ENCODE measurements at places on chromosomes 5 and 9.

DNA sequence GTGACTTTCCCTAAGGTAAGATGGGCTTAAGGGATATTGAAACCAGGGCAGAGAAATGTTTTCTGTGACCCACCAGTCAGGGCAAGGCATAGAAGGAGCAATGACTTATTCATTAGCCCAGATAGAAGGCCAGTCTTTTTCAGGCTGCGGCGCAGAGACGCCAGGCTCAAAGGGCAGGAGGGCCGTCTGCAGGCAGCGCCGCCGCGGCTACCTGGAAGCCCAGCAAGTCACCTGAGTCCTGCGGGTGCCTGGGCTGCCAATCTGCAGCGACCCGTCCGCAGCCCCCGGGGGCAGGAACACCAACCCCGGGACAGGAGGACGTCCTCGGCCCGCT is 322 bp upstream of the SH3GL2 start:
- no peaks in the 10 kb centered on the region for H3K4me1 ChIP-seq
- no peak overlapping the region for H3K27ac ChIP-seq
- peak overlapping the region; percentile 26 for H3K4me3 ChIP-seq
- no peaks in the 10 kb centered on the region for H3K36me3 ChIP-seq

- H3K4me3 ChIP-seq: no peak overlapping the region
- H3K27me3 ChIP-seq: no peaks in the 10 kb centered on the region
- no peaks in the 10 kb centered on the region for H3K4me1 ChIP-seq
- no peak overlapping the region for H3K27ac ChIP-seq
- DNase-seq: no peak
These were observed 243.1 kb downstream of the FBXO4 start for GRCh38 chr5:42168091-42168670.

- H3K27me3 ChIP-seq: no peaks in the 10 kb centered on the region
- H3K27ac ChIP-seq: no peak overlapping the region
- H3K4me1 ChIP-seq: no peaks in the 10 kb centered on the region
- no peak for DNase-seq
- H3K4me3 ChIP-seq: no peak overlapping the region
These were observed 1247.4 kb downstream of the EFNA5 start for GRCh38 chr5:106423109-106423897.

GRCh38 chr5:172939071-172939470 is 20.2 kb upstream of the RPL26L1 start:
- H3K27ac ChIP-seq: no peak overlapping the region
- no peaks in the 10 kb centered on the region for H3K4me1 ChIP-seq
- DNase-seq: no peak
- no peaks in the 10 kb centered on the region for H3K36me3 ChIP-seq
- no peaks in the 10 kb centered on the region for H3K27me3 ChIP-seq

DNA sequence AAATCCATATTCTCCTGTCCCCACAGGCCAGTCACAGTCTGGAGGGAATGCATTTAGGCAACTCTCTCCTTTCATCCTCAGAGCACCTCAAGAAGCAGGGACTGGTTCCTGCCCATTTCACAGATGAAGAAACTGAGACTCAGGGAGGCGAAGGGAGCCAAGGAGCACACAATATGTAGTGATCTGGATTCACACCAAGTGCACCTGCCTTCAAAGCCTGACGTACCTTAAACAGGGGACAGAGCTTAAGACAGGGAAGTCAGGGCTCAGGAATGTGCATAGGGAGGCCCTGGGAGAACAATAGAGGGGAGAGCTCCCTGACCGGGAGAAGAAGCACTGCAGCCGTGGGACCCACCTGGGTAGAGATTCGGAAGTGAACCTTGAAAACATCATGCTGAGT is 83.0 kb downstream of the GABBR2 start:
- H3K36me3 ChIP-seq: no peaks in the 10 kb centered on the region
- H3K4me3 ChIP-seq: no peak overlapping the region
- DNase-seq: no peak
- peaks cover 15% of the 10 kb centered on the region for H3K27me3 ChIP-seq
- no peaks in the 10 kb centered on the region for H3K4me1 ChIP-seq

- H3K4me1 ChIP-seq: no peaks in the 10 kb centered on the region
- H3K27ac ChIP-seq: no peak overlapping the region
- no peaks in the 10 kb centered on the region for H3K36me3 ChIP-seq
- no peaks in the 10 kb centered on the region for H3K27me3 ChIP-seq
- no peak overlapping the region for H3K4me3 ChIP-seq
- DNase-seq: no peak
These were observed 19.7 kb upstream of the ARHGEF28 start for GRCh38 chr5:73606206-73606753.

- no peak for DNase-seq
- no peak overlapping the region for H3K27ac ChIP-seq
- no peaks in the 10 kb centered on the region for H3K27me3 ChIP-seq
- H3K36me3 ChIP-seq: no peaks in the 10 kb centered on the region
These were observed 90.3 kb upstream of the GCNT4 start for GRCh38 chr5:75142566-75143136.

GRCh38 chr5:161442471-161442870 is 104.1 kb downstream of the GABRB2 start:
- H3K27me3 ChIP-seq: no peaks in the 10 kb centered on the region
- H3K4me3 ChIP-seq: no peak overlapping the region
- no peaks in the 10 kb centered on the region for H3K36me3 ChIP-seq
- no peak for DNase-seq

DNA sequence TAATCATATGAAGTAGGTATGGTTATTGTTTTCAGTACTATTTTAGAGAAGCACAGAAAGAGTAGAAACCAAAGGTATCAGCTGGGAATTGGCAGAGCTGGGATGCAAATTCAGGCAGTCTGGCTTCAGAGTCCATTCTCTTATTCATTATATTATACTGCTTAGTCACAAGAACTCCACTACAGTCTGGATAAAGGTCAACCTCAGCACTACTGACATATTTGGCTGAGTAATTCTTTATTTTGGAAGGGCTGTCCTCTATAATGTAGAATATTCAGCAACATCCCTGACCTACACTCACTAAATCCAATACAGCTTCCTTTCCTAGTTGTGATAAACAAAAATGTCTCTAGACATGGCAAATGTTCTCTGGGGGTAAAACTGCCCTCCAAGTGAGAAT is 37.6 kb downstream of the PTGER4 start:
- H3K27ac ChIP-seq: no peak overlapping the region
- no peak overlapping the region for H3K4me3 ChIP-seq
- DNase-seq: no peak

- no peak overlapping the region for H3K4me3 ChIP-seq
- no peak overlapping the region for H3K27ac ChIP-seq
- DNase-seq: no peak
These were observed 74.6 kb downstream of the FOXD1 start for GRCh38 chr5:73373814-73374510.

DNA sequence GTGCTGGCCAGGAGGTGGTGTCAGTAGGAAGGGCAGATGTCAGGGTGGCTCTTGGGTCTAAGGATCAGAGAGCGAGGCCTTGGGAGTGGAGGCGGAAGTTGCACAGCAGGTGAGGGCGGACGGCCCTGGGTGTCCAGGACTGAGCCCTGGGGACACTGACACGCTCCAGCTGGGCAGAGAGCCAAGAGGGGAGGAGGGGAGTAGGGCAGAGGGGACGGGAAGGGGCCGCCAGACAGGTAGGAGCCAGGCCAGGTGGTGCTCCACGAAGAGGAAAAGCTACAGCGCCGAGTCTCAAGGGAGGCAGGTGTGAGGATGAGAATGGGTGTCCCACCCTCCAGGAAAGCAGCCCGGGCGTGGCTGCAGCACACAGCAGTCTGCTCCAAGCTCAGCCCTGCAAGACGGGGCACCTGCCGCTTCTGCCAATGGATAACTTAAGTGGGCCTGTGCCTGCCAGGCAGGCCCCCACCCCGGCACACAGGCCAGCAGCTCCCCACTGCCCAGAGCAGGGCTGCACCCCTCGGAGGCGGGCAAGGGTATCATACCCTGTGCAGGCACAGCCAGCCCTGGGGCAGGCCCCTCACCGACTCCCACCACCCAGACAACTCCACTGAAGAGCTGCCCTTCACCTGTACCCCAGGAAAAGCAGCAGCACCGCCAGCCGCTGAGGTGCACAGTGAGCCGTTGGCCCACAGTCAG is 4.9 kb downstream of the TPRN start:
- H3K36me3 ChIP-seq: no peaks in the 10 kb centered on the region
- peak overlapping the region; percentile 58 for H3K27ac ChIP-seq
- H3K4me1 ChIP-seq: peaks cover 44% of the 10 kb centered on the region
- no peaks in the 10 kb centered on the region for H3K27me3 ChIP-seq

DNA sequence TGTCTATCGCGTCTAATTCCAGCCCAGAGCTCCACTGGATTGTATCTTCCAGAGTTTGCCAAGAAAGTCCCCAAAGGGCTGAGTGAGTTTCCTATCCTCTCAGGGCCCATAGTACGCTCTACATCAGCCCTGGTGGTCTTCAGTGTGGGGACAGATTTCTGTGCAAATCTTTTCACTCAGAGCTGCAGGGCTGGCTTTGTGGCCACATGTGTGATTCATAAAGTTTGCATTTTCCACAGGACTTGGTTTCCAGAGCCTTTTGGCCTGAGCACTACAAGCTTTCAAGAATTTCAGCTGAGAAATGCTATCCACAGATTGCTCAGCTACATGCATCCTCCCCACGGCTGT is 76.7 kb upstream of the CXCL14 start:
- peak overlapping the region; percentile 15 for H3K27ac ChIP-seq
- H3K4me1 ChIP-seq: peaks cover 14% of the 10 kb centered on the region
- no peaks in the 10 kb centered on the region for H3K36me3 ChIP-seq

DNA sequence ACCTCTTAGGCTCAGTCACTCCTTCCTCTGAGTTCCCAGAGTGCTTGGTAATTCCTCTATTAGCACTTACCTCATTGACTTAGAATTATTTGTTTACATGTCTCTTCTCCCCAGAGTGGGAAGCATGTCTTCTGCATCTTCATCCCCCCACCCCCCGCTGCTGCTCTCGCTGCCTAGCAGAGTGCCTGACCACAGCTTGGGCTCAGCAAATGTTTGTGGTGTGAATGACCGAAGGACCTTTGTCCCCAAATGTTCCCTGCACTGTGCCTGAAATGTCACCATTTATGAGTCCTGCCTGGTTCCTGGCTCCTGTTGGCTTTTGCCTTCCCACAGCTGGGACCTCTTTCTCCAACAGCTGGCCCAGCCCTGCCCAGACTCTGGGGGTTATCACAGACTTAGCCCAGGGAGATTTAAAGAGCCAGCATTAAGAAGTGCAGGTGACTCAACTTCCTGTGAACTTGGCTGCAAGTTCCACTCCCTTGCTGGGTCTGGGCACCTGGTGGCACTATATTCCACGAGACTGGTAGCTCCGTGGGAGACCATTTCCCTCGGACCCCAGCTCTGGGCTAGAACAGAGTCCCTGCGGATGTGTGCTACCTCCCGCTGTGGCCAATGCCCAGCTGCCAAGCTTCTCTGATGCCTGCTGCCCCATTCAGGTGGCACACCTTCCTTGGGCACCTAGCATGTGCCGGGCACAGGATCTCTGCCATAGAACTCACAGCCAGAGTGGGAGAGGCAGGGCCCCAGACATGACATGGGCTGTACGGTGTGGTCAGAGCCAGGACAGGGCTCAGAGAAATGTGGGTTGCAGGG is 1.8 kb upstream of the HMCN2 start:
- DNase-seq: no peak
- H3K4me3 ChIP-seq: no peak overlapping the region
- no peak overlapping the region for H3K27ac ChIP-seq

- H3K27me3 ChIP-seq: no peaks in the 10 kb centered on the region
- no peak for DNase-seq
- H3K4me1 ChIP-seq: peaks cover 5% of the 10 kb centered on the region
- H3K36me3 ChIP-seq: no peaks in the 10 kb centered on the region
These were observed 315 bp downstream of the UBQLN1 start for GRCh38 chr9:83707518-83707767.

DNA sequence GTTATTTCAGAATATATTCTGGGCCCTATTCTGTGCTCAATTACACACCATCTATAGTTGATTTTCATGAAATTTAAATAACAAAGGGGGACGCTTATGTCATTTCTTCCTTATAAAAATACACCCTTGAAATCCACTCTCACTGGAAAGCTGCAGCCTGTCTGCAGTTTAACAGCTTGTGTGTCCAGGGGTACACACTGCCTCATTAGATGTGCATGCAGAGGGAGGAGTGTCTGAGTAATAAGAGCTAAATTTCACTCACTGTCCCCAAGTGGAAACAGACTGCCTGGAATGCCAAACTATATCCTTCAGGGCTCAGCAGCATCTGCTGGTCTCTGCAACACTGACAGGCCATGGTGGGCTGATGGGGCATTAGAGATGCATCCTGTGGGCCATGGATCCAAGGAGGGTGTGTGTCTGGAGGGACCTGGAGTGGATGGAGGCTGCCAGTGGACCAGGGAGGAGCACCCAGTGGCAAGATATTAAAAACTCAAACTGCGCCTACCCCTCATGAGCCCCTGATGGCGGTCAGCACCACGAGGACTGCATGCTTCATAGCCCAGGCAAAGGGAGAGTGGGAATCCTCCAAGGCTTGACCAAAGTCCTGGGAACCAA is 15.8 kb upstream of the TIFAB start:
- H3K4me3 ChIP-seq: no peak overlapping the region
- H3K36me3 ChIP-seq: no peaks in the 10 kb centered on the region
- no peaks in the 10 kb centered on the region for H3K4me1 ChIP-seq
- no peak for DNase-seq
- H3K27ac ChIP-seq: no peak overlapping the region

Data from hepatocyte (in vitro differentiated cells).